ENCODE measurements at places on chromosomes 5 and 9.

DNA sequence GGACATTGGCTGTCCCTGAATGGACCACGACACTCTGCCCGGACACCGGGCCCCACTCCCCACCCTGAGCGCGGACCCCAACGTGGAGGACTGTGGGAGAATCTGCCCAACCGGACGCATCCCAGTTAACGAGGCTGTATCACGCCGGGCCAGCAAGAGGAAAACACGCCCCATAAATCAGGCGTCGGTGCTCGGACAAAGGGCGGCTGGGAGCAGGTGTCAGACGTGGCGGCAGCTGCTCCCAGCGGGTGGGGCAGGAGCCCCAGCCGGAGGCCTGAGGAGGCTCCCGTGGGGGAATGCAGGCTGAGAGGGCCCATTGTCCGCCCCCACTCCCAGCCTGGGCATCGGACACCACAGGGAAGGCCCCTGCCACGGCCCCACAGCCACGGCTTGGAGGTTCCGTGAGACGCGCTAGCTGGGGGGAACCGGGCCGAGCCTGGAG is 19.2 kb downstream of the NOTCH1 start:
- DNase-seq, result no peak

DNA sequence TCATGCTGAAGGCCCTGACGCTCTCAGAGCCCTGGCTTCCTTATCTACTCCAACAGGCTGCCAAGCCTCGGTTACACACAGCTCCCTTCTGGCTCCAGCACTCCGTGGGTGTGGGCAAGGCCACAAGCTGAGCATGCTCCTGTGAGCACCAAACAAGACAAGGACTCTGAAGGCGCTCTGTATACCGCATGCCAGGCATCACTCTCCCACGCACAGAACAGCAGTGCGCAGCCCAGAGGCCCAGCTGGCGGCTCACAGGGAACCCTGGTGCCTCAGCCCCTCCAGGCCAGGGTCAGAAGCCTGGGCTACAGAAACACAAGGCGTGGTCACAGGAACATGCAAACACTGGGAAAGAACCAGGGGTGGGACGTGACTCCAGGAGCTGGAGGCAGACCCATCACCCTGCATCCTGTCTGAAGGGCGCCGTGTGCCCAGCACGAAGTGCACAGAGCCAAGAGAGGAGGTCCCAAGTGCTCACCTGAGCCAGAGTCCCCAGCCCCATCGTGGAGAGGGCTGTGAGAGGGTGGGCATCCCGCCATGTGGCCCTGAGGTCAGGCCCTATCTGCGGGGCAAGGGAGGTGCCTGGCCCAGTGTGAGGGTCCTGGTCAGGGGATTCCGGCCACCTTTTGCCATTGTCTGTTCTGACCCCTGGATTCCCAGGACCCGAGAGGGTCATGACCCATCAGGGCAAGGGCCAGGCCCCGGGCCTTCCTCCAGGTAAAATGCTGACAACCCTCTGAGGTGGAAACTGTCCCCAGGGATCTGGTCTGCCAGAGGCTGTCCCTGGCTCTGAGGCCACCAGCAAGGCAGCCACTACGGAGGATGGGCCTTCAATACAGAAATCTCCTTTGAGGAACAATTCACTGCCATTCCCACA is 54.7 kb downstream of the COL23A1 start:
- DNase-seq, result no peak

DNA sequence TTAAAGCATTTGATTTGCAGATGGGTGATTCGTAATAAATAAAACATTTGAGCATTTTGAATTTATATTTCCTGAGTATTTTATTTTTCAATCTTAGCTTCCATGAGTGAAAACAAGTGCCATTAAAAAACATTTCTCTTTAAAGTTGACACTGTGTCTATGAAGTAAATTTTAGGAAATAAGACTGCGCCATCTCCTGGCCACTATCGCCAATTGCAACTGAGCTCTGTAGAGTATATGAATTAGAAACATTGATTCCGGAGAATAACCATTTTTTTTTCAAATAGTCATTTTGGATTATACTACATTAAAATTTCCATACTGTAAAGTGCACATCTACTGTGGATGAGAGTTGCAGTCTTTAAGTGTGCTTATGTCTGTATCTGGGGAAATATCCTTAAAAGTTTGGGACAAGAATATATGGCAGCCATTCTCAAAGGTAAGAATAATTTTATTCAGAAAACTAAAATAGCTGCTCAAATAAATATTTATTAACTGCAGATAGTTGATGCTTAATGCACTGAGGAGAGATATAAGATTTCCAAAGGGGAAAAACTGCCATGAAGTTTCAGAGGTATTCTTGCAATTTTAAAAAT is 5.9 kb downstream of the DMRTA1 start:
- peak; percentile 40 for DNase-seq

DNA sequence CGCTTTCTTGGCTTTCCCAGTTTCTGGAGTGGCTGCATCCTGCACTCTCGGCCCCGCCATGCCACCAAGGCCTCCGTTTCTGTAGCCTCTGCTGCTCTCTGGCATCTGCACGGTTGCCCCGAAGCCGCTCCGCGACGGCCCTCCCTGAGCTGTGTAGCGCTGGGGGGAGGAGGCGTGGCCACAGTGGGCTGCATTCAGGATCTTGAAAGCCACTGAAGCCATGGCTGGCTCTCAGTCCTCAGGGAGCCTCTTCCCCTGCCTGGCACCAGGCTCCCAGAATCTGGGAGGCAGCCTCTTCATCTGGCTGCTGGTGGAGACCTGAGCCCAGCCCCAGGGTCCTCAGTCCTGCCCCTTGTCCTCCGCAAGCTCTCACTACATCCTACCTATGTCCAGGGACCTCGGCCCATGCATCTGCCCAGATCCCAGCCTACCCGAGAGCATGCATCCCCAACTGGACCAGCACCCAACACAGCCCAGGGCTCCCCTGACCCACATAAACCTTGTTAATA is 25.1 kb downstream of the PAEP start:
- no peak for DNase-seq

DNA sequence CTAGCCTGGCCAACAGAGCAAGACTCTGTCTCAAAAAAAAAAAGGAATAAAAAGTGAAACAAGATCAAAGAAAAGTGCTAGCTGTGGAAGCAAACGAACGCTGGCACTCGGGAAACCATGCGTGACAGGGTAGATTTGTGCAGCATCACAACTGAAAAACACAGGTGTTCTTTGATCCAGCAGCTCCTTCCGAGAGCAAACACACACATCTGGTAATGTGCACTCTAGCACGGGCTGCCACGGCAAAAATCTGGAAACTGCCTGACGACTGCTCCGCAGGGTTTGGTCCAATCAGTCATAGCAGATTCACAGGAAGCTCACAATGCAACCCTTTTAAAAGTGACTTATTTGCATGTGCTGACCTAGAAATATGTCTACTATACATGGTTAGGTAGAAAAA is 80.0 kb downstream of the SYK start:
- DNase-seq, result no peak

GRCh38 chr5:181191526-181192336 is 13.3 kb downstream of the TRIM7 start:
- DNase-seq, result no peak

DNA sequence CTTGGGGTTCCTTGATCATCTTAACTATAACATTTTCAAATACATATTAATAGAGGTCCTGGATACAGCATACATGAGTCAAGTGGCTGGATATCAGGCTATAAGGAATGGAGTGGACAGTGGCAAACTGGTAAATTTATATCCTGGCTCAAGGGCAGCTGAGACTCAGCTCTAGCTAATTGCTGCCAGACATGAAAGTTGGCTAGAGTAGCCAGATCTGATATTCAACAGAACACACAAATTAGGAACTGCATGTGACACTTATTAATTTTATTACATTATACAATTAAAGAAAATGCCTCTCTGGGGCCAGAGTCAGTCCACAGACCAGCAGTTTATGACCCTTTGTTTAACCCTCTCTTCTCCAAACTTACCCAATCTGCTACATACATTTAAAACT is 206.5 kb downstream of the KCTD16 start:
- DNase-seq, result no peak

- DNase-seq, result no peak
Observed at GRCh38 chr5:28310696-28311095, 1272.3 kb upstream of the CDH9 start.

- no peak for DNase-seq
Observed at GRCh38 chr5:147708708-147709107, 73.8 kb downstream of the JAKMIP2 start.

DNA sequence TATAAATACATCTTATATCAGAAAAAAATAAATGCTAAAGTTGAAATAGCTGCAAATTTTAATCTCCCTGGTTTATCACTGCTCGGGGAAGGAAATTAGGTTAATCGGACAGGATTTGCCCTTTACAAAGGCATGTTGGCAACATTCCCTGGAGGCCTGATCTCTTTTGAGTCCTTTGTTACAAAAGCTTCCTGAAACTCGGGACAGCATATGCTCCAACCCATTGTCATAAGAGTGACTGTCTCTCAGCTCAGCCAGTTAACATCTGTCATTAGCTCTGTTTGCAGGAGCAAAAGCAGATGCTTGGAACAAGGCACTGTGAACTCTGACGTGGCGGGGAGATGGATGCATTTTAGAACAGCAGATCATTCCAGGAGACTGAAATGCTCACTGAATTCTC is 80.6 kb downstream of the MYO10 start:
- DNase-seq, result no peak

- DNase-seq, result no peak
Observed at GRCh38 chr5:157113002-157113401, 4.2 kb upstream of the HAVCR2 start.

DNA sequence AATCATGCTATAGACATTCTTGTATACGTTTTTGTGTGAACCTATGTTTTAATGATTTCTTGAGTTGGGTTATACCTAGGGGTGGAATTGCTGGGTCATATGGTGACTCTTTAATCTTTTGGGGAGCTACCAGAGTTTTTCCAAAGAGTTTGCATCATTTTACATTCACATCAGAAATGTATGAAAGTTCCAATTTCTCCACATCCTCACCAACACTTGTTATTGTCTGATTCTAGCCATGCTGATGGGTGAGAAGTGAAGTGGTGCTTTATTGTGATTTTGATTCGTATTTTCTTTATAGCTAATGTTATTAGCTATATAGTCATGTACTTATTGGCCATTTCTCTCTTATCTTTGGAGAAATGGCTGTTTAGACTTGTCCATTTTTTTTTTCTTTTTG is 18.1 kb downstream of the OCLN start:
- no peak for DNase-seq

GRCh38 chr5:124932791-124933600 is 186.6 kb upstream of the ZNF608 start:
- no peak for DNase-seq

- DNase-seq, result no peak
Observed at GRCh38 chr9:91179237-91180138, 182.2 kb downstream of the AUH start.

- no peak for DNase-seq
Observed at GRCh38 chr9:105191508-105192121, 52.8 kb upstream of the SLC44A1 start.

GRCh38 chr9:130120832-130121231 is 51.4 kb upstream of the NCS1 start:
- DNase-seq, result no peak

DNA sequence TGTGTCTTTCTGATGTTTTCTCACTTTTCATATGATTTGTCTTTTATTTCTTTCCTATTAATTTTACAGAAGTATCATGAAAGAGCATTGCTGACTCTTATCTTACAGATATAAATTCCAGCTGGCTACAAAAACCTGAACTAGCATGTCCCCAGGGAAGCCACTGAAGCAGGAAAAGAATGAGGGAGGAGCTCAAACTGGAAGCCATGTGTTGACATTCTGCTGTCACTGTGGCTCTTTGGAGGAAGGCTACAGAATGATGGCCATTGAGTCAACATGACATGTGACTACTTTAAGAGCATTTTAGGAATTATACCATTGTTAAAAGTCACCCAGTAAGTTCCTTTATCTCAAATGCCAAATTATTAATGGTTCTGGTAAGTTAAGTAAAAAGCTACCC is 638.3 kb upstream of the DMAC1 start:
- DNase-seq, result no peak

DNA sequence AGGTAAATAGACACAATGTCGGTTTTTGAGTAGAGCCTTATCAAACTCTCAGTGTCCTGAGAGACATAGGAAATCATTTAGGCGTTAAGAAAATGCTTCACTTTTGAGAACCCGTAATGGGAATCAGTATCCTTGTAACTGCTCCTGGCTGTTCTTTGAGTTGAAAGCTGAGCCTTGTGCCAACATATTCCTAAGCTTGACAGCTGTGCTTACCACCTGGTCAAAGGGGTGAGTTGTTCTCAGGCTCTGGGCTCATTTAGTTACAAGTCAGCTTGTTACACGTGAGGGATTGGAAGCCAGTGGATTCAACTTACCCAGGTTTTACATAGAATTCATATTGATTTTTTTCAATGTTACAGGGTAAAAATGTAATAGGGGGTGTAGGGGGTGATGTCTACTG is 145.9 kb downstream of the GABRB2 start:
- DNase-seq, result no peak

DNA sequence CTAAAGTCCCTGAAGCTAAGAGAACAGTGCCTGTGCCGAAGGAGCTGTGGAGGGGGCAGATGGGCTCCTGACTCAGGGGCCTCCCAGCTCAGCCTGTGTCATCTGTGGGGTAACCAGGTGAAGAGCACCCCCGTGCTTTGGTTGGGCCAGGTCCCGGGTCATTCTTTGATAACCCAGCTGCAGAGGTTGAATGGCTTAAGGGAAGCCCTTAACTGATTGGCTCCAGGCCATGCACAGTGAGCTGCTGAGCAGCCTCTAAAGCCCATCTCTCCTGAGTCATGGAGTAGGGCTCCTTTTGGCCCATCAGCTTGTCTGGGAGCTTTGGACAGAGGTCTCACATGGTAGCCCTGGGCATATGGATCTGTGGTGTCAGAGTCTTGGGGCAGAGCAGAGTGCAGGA is 28.7 kb downstream of the COL27A1 start:
- no peak for DNase-seq

GRCh38 chr9:92299116-92299515 is 5.6 kb upstream of the IARS1 start:
- DNase-seq, result no peak

DNA sequence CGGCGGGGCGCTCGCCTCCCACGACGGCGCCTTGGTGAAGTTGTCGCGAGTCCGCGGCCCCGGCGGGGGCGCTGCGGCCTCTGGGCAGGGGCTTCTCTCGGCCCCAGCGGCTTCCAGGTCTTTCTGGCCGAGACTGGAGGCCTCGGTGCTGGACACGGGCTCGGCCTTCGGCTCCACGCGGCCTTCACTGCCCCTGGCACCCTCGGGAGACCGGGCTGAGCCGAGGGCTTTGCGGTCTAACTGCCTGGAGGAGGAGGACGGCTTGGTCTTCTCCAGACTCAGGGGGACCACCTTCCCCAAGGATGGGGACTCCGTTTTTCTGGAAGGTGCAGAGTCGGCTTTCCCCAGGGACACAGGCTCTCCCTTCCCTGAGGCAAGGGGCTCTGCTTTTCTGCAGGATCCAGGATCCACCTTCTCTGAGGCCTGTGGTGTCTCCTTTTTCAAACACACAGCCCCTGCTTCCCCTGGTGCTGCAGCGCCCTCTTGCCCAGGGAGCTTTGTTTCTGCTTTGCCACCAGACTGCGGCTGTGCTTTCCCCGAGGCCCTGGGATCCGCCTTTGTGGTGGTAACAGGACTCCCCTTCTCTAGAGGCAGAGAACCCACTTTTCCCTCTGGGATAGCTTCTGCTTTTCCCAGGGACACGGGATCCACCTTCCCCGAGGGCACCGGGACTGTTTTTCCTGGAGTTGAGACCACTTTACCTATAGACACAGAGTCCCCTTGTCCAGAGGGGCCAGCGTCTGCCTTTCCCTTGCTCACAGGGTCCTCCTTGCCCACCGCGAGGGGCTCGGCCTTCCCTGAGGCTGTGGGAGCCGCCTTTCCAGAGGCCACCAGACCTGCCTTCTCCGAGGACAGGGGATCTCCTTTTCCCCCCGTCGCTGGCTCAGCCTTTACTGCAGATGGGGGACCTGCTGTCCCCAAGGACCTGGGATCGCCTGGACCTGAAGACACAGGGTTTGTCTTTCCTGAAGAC is 12.3 kb downstream of the GPRIN1 start:
- no peak for DNase-seq
